SK-N-MC (cell line): ENCODE measurements at places on chromosomes 11 and 22.

GRCh38 chr11:96200243-96200642, 142.8 kb downstream of the MAML2 start:
- DNase-seq, result no peak

DNA sequence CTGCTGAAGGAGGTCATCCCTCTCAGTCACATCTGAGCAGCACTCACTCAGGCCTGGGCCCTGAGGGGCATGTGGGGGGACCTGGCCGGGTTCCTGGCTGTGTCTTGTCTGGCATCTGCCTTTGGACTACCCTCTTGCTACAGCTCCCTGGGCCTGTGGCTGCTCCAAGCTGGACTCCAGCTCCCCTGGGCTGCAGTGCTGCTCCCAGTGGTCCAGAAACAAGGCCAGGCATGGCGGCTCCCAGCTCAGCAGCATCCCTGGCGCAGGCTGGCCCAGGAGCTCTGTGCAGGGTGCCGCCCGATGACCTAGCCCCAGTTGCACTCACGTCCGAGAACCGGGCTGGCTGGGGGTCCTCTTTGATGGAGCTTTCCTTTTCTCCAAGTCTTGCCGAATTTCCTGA, 5.3 kb downstream of the CDPF1 start:
- DNase-seq, result no peak

- no peak for DNase-seq
These were observed 33.6 kb upstream of the FNBP4 start for GRCh38 chr11:47800759-47801158.

GRCh38 chr22:43944670-43945430, 10.4 kb upstream of the SAMM50 start:
- DNase-seq, result no peak

GRCh38 chr11:12518606-12519385, 141.4 kb downstream of the PARVA start:
- no peak for DNase-seq

DNA sequence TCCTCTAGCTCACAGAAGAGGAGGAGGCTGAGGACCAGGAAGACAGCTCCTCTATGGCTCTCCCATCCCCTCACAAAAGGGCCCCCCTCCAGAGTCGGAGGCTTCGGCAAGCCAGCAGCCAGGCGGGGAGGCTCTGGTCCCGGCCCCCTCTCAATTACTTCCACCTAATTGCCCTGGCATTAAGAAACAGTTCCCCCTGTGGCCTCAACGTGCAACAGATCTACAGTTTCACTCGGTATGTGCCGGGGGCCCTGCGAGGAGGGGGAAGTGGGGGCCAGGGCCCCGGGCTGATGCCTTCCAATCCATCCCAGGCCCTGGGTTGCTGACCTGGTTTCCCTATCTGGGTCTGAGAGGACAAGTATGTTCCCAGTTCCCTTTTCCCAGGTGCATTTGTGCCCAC, 7.9 kb downstream of the FOXR1 start:
- no peak for DNase-seq

DNA sequence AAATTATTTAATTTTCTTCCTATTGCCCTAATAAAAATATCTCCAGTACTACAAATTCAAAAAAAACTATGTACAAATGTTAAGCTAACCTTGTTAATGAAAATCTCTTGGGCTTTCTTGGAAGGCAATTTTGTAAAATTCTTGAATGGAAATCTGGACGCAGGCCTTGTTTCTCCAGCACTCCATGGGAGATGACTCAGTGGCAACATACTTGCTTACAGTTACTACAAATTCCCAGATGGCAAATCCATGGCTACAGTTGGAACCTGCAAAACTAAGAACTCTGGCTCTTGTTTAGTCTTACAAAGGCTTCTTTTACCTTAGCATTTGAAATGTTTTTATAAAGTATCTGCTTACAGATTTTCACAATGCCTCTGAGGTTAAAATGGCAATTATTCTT, 725.2 kb downstream of the DLG2 start:
- no peak for DNase-seq

GRCh38 chr11:96238563-96239135, 104.3 kb downstream of the MAML2 start:
- no peak for DNase-seq

GRCh38 chr11:113549611-113550578, 74.7 kb upstream of the DRD2 start:
- no peak for DNase-seq

DNA sequence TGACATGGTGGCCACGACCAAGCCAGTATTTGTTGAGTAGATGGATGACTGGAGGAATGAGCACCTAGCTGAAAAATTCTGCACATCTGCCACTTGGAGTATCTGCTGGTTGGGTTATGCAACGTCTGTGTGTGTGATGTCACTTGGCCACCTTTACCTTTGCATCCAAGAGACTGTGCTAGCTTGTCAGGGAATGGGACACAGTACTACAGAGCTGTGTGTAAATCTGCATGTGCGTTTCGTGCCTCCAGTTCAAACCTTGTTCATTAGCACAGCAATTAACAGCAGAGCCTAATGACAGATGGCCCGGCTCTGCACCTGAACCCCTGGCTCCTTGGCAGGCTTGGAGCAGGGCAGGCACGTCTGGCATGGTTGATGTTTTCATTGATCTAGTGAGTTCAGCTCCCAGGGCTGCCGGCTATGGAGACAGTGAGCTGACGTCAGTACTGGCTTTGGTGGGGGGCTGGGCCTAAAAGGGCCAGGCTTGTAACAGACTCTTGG, 188.4 kb upstream of the NAV2 start:
- no peak for DNase-seq

DNA sequence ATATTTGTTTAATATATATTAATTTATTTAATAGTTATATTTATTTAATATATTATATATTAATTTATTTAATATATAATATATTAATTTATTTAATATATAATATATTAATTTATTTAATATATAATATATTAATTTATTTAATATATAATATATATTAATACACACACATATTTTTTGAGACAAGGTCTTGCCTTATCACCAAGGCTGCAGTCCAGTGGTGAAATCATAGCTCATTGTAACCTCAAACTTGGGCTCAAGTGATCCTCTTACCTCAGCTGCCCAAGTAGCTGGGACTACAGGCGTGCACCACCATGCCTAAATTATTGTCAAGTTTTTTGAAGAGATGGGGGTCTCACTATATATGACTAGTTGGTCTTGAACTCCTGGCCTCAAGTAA, 51.4 kb upstream of the DDI1 start:
- no peak for DNase-seq

- DNase-seq, result no peak
These were observed 57.0 kb downstream of the FLRT1 start for GRCh38 chr11:64092761-64093136.

DNA sequence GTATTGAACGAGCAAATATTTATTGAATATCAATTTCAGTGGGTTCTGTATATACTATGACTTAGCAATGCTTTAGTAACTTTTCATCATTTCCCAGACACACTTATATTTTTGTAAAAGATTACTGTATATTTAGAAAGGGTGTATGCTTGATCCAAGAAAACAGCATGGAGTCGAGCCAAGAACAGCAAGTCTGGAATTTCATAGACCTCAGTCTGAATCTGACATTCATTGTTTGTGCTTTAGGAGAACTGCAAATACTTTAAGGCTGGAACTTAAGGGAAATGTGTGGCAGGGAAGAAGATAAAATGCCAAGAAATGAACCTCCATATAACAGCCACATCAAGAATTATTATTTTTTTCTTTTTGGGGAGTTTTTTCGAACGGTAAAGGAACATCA, 1156.8 kb downstream of the LRRC4C start:
- DNase-seq, result no peak

DNA sequence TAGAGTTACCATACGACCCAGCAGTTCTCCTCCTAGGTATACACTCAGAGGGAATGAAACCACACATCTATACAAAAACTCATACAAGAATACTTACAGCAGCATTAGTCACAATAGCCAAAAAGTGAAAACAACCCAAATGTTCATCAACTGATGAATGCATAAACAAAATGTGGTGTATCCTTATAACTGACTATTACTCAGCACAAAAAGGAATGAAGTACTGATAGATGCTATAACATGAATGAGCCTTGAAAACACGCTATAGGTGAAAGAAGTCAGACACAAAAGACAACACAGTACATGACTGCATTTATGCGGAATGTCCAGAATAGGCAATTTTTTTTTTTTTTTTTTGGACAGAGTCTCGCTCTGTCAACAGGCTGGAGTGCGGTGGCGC, 23.1 kb downstream of the NCAPD3 start:
- no peak for DNase-seq

DNA sequence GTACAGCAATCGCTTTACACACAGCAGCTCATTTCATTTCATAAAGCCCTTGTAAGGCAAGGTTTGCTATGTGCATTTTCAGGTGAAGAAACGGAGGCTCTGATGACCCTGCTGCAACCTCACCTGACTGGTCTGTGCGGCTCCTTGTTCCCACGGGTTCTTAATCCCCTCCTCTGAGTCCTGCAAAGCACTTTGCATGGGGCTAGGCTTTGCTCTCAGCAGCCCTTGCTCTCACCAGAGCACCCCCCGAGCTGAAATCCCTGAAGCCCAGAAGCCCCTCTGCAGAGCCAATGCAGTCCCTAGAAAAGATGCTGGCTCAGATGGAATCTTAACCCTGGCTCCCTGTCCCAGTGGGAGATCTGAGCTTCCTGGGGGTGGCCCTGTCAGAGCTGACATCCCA, 11.0 kb upstream of the APOL6 start:
- no peak for DNase-seq

DNA sequence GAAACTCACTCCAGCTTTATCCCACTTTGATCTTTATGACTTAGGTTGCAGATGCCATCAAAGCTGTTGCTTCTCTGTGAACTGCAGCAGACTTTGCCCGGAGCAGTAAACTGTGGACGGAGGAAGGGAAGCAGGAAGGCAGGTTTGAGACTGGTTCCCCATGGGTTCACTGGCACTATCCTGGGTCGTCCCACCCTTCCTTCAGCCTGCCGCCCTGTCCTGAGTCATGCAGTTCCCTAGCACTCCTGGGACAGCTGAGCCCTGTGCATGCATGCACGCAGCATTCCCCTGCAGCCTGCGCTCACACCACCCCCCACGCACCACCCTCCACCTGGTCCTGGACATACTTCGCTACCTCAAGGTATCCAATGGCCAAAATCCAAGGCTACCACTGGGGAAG, 23.5 kb upstream of the P2RY2 start:
- no peak for DNase-seq
